ENCODE measurements at places on chromosomes 13 and 19.

DNA sequence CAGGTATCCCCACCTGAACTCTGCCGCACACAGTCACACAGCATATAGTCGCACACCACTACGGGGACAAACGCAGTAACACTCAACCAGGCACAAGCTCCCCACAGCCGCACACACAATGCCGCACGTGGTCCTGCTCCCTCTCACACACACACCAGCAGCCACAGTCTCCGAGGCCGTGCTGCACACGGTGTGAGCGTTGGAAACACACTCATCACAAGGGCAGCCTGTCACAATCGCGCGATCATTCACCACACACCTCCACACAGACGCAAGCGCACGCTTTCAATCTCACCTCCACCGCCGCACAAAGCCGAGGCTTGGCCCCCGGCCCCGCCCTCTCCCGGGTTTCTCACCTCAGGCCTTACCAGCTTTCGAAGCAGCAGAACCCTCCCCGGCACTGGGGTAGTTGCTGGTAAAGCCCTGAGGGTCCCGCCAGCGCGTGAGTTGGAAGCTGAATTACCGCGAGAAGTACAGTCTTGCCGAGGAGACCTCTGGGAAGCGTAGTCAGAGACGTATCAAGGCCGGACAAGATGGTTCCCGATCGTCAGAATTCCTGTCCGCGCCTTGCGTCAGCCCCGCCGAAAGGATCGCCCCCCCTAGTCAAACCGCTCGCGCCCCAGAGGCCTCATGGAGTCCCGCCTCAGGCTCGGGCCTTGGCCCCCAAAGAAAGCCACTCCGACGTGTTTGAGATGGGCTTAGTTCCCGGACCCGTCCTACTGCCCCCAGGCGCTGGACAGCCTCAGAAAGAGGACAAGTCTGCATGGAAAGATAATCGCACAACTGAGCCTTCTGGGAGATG, at the start of gene ZNF566:
ZNF566 (minus strand) TSS at position 444 of the 802 bp plus-strand sequence. CDS start 13,004 bp downstream, outside the sequence.
- peak; percentile 70 for DNase-seq

DNA sequence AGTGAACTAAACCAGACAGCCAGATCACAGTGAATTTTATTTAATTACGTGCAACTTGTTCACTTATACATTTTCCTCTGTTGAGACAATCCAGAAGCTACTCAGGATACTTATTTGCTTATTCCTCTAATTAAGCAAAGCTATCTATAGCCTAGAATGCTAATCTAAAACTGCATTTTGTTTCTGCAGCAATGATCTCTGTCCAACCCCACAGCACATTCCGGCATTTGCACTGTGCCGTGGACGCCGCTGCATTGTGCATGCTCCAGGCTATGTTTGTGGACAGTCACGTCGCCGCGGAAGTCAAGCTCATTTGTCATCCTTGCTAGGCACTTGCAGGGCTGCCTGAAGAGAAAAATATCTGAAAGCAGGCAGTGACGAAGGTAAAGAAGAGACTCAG, 406.9 kb downstream of the RFC3 start:
- DNase-seq: no peak

- no peak for DNase-seq
These were observed 54.7 kb upstream of the WASF3 start for GRCh38 chr13:26502826-26503225.

DNA sequence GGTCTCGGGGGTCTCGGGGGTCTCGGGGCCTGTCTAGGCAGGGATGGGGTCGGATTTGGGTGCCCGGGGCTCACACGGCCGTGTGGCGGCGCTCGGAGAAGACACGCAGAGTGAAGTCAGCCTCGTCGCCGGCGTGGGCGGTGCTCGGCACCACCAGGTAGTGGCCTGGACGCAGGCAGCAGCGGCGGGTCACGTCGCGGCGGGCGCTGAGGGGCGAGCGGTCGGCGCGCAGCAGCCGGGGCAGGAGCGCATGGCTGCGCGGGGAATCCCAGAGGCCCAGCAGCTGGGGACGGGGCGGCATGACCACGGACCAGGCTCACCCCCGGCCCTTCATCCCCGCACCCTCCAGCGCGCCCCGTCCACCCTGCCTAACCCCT, 8.2 kb downstream of the CAPN12 start:
- DNase-seq: peak; percentile 58

- DNase-seq: no peak
These were observed 109.8 kb downstream of the CACNA1A start for GRCh38 chr19:13396250-13397080.

GRCh38 chr13:113776231-113777125, 17.5 kb downstream of the TMEM255B start:
- DNase-seq: no peak

DNA sequence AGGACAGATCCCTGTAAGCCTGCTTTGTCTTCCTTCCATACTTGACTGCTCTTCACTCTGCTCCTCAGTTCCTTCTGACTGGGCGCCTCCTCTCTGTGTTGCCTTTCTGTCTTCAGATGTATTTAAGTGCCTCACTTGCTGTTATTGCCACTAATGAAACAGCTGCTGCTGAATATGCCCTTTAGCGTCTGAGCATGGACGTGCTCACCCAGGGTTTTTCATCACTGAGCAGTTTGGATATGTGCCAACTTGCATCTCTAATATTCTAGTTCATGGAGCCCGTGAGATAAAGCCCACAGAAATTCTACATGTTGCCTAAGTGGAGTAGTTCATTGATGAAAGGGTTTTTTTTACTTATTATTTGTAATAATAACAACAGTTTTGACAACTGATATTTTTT, 198.2 kb downstream of the MYO16 start:
- no peak for DNase-seq

DNA sequence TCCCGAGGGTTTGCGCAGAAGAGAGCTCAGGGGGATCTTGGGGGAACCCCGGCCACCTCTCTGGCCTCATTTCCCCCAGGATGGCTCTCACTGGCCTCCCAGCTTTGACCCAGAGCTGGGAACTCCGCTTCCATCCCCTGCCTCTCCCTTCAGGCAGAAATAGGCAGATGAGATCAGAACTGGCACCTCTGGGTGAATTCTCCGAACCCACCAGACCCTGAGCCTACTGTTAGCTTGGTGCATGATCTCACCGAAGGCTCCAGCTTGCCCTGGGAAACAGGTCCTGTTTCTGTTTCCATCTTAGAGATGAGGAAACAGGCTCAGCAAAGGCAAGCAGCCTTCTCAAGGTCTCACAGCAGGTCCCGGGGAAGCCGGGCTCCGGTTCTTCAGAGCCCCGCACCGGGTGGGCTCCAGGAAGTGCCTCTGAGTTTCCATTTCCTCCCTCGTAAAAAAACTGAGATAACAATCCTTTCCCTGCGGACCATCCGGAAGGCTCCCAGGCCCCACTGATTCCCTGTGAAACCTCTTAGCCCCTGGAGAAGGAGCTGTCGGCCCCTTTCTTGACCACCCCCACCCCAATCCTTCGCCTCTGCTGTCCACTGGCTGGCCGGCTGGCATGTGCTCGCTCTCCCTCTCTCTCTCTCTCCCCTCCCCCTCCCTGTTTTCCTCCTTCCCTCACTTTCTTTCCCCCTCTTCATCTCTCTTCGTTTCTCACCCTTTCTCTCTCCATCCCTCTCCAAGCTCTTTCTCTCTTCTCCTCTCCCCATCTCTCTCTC, 2.1 kb downstream of the NECTIN2 start:
- no peak for DNase-seq

- DNase-seq: no peak
These were observed 14.9 kb upstream of the IGLON5 start for GRCh38 chr19:51296336-51297093.

- DNase-seq: no peak
These were observed 56.2 kb downstream of the LATS2 start for GRCh38 chr13:21005193-21005592.

GRCh38 chr19:58547323-58548312, 3.8 kb downstream of the TRIM28 start:
- DNase-seq: no peak

DNA sequence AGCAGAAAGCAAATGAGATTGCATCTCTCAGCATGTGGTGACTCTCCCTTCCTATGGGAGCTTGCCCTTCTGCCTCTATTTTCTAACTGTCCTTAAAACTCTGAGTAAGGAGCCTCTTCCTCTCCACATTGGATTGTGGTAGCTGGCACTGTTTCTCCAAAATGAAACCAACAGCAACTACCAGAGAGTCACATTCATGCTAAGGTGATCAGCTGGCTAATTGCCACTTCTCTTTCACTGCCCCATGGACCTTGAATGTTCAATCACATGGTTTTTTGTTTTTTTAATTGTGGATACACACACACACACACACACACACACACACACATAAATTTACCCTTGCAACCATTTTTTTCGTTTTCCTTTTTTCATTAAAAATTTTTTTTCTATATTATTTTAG, 154.7 kb upstream of the TSC22D1 start:
- no peak for DNase-seq

DNA sequence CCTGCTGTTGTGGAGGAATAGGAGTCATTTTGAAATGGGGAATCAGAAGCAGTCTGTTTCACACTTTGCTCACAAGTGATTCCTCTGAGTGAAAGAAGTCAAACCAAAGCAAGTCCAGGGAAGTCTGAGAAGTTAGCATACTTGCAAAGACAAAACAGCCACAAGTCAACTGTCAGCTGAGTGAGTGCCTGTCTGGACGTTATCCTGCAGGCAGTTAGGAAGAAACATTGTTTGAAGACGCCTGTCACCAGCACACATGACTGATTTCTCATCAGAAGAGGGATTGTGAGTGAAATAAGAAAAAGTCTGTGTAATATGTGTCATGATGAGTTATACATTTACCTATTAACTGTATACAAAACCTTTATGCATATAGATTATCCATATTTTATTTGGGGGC, 153.5 kb downstream of the KCNRG start:
- no peak for DNase-seq

DNA sequence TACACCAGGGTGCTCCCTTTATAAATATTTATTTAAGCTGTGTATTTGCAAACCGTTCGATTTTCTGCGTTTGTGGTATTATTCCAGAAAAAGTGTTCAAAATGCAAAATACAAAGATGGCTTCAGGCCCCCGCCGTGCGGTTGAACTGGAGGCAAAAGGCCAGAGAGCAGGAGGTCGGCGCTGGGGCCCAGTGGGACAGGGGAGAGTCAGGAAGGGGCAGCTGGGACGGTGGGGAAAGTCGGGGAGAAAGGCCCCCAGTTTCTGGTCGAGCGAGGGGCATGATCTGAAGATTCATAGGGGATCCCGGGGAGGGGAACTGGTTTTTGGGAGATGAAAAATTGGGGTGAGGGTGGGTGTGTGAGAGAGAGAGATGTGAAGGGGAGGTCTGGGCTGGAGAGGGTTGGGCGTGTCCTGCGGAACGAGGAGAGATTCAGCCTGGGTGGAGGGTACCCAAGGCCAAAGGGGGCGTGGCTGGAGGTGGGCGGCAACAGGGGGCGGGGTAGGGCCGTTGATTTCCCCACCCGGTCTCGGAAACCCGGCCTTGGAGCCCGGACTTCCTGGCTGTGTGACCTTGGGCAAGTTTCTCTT, 678 bp downstream of the ISOC2 start:
- DNase-seq: no peak

DNA sequence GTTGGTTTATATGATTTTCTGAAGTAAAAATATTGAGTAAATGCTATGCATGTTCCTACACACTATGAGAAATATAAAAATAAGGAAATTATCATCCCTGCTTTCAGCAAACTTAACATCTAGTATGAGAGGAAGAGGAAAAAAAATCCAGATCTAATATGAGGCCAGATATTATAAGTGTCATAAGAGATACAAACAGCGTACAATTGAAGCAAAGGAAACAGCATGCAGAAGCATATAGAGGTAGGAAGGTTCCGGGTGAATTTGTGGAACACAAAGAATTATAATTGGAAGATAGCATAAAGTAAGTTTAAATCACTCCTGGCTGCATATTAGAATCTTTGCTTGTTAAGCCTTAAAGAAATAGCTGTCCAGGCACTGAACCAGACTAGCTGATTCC, 88.3 kb downstream of the PDS5B start:
- no peak for DNase-seq

DNA sequence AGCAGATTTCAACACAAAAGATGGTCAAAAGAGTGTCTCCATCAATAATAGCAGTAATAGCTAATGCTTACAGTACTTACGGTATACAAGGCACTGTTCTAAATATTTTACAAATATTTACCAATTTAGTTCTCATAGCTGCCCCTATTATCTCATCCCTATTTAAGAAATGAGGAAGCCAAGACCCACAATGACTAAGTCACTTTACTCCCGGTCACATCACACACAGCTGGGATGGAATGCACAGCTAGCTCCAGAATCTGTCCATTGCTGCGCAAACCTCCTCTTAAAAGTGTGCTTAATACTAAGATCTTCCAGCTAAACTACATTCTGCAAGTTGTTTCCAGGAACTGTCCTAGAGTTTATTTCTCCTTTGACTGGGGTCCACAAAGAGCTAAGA, 63.4 kb downstream of the RAP2A start:
- DNase-seq: no peak

GRCh38 chr13:42688821-42689220, 92.6 kb upstream of the FAM216B start:
- no peak for DNase-seq

DNA sequence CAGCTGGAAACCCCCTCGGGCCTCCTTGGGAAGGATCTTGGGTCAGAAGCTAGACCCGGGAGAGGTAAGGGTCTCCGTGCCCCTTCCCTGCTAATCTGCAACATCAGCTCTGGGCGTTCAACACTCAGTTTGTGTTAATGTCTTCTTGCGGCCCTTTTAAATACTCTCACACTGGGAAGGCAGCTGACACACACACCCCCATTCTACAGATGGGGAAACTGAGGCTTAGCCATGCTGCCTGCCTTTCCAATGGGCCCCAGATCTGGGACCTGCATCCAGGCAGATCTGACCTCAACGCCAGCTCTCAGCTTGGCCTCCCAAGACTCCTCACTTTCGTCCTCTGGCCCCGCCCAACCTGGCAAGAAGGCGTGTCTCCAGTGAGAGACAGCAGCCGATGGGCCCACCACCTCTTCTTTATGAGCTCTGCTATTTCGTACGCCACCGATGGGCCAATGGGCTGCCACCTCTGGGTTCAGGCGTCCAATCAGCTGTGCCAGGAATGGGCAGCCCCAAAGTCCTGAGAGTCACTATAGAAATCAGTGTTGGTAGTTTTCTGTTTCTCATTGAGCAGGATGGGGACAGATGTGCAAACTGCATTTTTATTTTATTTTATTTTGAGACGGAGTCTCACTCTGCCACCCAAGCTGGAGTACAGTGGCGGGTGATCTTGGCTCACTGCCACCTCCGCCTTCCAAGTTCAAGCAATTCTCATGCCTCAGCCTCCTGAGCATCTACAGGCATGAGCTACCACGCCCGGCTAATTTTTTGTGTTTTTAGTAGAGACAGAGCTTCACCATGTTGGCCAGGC, 43.8 kb downstream of the DNM2 start:
- no peak for DNase-seq

- no peak for DNase-seq
These were observed 40.7 kb upstream of the SIN3B start for GRCh38 chr19:16788479-16788878.

- no peak for DNase-seq
These were observed 65.8 kb upstream of the MED4 start for GRCh38 chr13:48160606-48161278.

DNA sequence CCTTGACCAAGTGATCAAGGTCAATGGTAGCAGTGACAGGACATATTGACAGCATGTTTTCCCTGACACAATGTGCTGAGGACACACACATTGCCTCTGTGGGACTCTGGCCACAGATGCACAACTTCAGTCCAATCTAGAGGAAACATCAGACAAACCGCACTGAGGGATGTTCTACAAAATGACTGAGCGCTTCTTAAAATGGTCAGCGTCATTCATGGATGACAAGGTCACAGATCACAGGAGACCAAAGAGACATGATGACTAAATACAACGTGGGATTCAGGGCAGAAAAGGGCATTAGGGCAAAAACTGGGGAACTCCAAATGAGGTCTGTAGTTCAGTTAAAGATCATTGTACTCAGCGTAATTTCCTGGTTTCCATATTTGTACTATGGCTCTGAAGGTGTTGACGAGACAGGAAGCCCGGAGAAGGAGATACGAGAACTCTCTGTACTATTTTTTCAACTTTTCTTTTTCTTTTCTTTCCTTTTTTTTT, 20.6 kb downstream of the PBX4 start:
- no peak for DNase-seq
